Stimulated activated CD4-positive, alpha-beta T cell treated with anti-CD3 and anti-CD28 coated beads, Interleukin-4, amount 100 ng/mL, for 48 hours (primary cell): ENCODE measurements at places on chromosomes 7 and 10.

DNA sequence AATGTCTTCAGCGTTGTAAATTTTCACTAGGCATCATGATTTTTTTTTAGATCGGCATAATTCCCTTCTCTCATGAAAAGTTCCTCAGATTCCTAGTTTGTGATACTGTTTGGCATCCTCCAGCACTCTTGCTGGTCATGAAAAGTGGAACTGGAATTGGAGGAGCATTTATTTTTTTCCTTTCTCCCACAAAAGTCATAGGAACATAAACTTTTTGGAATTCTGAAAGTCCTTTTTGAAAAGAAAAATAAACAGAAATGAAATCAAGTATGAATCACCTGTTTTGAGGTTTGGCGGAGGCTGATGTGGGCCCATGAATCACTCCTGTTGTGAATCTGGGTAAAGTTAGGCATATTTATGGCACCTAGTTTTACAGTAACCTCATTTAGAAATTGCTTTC, 17.7 kb downstream of the CACNB2 start:
- DNase-seq = no peak

DNA sequence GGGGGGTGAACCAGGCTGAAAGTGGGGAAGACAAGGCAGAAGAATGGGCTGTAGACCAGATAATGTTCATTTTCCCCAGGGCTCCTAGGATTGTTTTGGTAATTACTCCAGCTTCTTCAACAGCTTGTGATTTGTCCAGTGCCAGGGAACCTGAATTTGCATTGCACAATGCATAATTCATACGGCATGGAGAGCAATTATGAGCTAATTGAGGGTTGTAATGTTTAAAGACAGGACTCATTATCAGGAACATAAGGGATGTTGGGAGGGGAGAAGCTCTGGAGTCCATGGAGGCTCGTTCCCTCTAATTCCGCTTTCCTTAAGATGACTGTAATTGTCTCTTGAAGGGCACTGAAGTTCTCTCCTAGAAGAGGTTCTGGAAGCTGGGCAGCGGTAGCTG, 405.0 kb upstream of the ZMIZ1 start:
- no peak for DNase-seq

DNA sequence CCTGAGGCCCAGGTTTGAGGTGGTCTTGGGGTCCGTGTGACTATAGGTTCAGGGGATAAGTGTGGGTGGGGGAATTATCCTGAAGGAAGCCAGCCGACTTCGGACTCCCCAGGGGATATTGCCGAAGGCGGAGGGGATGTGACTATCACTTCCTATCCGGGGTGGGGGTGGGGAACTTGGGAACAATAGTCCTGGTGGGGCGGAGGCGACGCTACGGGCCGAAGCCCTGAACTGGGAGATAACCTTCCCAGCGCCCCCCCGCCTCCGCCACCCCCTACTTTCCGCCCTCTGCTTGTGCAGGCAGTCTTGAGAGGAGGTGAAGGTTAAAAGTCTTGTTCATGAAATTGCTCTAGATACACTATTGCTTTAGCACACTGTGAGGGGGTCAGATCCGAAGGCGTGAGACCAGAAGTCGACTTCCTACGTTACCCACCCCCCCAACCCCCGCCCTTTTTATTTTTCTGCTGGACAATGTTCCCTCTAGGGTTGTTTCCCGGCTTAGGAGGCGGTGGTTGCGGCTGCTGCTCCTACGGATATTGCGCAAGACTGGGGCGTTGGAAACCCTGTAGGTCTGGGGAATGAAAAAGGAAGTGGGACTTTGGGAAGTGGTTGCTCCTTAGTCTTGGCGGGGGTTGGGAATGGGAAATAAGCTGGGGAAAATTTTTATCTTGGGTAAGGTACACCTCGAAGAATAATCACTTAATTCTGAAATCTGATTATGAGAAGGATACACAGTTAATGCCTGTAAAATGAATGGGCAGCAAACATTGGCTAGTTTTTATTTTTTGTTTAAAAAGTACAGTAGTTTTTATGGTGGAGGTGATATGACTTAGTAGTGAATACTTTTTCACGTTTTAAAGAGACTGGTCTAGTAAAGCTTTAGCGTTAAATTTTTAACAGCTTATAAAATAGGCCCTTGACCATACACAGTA, 1.5 kb downstream of the PTPN12 start:
- DNase-seq = no peak

DNA sequence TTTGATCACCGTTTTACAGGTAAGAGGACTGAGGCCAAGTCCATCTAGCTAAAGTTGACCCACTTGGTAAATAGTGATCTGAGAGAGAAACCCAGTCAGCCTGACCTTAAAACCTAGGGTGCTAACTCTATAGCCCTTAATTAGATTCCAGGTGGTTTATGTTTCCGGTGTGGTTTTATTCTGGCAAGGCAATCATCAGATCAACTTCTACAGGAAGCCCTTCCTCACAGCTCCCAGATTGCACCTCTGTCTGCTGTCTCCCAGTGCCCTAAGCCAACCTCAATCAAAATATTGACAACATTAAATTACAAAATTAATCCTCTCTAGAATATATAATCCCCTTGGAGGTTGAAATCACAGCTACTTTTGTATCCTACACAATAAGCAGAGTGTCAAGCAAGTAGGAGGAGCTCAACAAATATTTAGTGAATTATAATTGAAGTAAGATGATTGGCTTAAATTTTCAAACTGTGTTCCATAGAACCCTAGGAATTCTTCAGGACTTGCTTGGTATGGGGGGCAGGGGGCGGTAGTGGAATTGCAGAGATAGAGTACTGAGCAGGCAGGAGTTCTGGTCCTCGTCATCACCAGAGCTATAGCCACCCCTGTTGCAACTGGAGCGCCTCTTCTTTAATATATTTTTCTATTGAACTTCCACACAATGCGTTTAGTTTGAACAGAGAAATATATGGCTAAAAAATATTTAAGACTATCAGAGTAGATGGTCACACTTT, 692.8 kb upstream of the LRRN3 start:
- no peak for DNase-seq

DNA sequence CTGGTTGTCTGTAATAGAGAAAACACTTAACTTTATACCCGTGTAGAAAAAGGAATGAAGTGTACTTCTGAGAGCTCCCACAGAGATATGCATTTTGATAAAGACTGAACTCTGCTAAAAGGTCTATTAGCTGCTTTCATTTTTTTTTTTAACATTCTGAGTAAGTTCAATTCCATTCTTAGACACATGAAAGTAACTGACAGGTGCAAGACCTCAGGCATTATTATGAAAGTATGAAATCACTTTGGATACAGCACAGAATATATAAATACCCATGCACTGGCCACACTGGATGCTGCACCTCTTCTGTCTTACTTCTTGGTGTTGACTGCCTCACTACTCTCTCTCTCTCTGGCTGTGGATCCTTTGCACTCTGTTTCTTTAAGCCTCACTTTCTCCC, 46.2 kb downstream of the VWDE start:
- DNase-seq = no peak

- no peak for DNase-seq
Measured at GRCh38 chr10:96325719-96326373, 21.6 kb downstream of the DNTT start.

DNA sequence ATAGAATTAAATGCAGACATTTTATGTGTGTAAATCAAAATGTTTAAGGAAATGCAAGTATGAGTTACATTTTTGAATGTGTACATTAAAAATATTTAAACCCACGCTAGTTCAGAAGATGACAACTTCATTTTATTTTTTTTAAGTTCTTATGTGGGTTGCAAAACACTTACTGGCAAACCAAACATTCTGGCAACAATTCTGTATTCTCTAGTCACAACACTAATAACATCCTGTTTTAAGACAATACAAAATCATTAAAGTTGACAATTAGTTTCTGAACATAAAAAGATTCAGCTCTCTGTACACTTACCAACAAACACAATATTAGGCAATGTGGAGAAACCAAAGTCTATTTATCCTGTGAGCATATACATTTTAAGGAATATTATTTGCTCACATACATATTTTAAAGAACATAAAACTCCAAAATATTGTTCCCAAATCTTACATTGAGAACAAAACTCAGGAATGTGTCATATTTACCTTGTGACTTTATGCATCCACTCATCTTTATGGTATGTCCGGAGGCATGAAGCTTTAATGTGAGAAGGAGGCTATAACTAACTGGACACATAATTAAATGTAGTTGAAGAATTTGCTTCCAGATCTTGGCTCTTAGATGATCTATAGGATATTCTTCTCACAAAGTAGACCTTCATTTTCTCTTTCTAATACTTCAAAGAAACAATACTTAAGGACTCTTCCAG, 134.7 kb downstream of the DGKB start:
- DNase-seq = no peak

DNA sequence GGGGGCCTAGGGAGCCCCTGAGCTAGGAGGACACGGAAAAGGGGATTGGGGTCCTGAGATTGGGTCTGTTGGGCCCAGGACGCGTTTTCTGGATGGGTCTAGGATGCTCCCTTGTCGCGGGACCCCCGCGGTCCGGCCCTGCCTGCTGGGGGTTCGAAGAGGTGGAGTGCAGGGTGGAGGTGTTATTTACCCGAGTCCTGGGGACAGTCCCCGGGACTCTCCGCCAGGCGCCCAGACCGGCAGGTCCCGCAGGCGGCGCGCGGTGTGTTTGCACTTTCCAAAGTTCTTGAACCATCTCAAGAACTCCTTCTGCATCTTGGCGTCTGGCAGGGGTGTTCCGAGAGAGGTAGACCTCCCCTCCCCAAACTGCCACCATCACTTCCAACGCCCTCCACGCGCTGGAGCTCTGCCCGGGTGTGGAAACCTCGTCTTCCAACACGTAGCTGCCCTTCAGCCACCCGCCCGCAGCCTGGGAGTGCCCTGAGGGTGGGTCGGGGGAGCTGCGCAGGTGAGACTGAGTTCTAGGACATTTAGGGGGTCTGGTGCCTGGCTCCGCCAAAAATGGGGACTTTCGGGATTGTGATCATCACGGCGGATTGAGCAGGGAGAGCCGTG, 569 bp downstream of the CAV1 start:
- DNase-seq = no peak

- DNase-seq = no peak
Measured at GRCh38 chr10:69446650-69447151, 4.6 kb upstream of the TSPAN15 start.

- DNase-seq = peak; percentile 82
Measured at GRCh38 chr10:31603235-31604087, 284.4 kb downstream of the ZEB1 start.

GRCh38 chr10:100890141-100890672, 22.6 kb upstream of the SLF2 start:
- DNase-seq = no peak

DNA sequence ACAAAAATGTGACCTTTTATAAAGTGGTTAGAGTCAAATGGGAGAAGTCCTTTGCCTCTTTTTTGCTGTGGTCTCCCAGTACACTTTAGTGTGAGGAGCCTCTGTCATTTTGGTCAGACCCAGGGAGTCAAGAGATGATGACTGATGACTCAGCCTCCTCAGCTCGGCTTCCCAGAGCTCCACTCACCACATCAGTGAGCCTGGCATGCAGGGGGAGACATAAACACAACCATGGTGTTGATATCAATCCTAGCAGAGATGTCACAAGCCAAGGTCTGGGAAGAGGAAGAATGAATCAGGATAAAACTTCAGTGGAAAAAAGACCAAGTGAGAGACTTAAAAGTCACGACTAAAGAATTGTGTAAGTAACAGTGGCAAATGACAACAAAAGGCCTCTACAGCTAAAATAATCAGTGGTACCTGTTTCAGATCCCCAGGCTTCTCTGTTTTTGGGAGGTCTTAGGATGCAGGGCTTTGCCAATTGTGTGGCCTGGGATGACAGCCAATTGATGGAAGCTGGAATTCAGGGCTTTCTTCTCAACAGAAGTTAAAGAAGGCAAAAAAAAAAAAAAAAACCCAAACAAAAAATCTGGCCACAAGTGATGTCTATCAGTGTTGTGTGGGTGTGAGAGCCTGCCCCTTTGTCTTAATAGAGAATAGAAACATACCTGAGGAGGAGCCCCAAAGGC, 50.2 kb downstream of the TFAM start:
- no peak for DNase-seq

GRCh38 chr7:127290801-127291361, 38.1 kb upstream of the GRM8 start:
- no peak for DNase-seq

DNA sequence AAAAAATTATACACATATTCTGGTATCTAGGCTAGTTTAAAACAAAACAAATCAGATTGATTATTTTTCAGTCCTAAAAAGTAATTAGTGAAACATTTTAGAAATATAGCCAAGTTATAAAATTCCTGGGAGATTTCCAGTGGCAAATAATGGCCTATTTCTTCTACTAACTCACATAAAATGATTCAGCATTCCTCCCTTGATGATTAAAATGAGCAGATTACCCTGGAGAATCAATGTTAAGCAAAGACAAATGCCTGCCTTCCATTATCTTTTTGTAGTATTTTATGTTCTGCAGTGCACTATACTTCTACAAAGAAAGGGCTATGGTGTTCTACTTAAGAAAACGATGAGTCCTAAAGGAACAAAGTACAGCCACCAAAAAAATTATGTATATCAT, 53.6 kb downstream of the PARD3 start:
- DNase-seq = no peak

- DNase-seq = no peak
Measured at GRCh38 chr10:22683140-22683389, 31.3 kb downstream of the PIP4K2A start.

GRCh38 chr10:77680811-77681210, 43.2 kb upstream of the KCNMA1 start:
- DNase-seq = no peak

GRCh38 chr7:144255471-144255897, 9.1 kb downstream of the OR2A7 start:
- no peak for DNase-seq

DNA sequence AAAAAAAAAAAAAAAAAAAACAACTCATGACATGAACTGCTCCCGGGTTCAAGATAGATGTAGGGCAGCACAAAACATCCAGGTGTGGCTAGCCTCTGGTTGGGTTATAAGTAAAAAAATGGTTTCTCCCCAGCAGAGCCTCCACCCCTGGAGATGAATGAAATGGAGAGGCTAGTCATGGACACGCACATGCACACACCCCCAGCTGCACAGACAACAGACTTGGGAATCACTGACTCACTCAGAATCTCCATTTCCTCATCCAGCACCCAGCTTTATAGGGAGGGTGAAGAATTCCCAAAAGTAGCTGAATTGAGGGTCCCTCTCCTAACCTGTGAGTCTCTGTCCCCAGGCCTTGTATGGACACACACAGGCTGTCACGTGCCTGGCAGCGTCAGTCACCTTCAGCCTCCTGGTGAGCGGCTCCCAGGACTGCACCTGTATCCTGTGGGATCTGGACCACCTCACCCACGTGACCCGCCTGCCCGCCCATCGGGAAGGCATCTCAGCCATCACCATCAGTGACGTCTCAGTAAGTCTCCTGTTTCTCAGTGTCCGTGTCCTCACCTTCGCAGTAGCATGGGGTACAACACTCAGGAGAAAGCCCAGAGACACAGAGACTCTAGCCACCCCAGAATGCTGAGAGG, 35.0 kb upstream of the LRRC18 start:
- DNase-seq = no peak
